ENCODE measurements at places on chromosomes 5 and 9.

- no peak for DNase-seq
Observed at GRCh38 chr5:10894445-10895054, 133.5 kb upstream of the DAP start.

DNA sequence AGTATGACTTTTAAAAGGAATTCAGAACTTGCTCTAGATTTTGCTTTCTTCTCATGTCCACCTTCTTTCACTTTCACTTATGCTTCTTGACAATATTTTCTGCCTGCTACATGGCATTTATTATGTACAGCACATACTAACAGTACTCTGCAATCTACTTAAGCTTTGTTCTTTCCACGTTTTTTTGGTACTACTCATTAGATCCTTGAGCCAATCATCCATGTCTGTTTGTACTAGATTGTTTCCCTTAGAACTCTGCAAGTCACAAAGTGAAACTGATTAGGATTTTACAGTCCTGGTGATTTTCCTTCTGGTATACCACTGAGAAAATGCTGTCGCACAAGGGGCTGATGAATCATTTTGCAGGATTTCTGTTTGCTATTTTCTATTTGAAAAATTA, 78.3 kb downstream of the PARP8 start:
- DNase-seq, result peak; percentile 41

GRCh38 chr9:120655005-120655622, 59.2 kb downstream of the MEGF9 start:
- DNase-seq, result no peak

GRCh38 chr5:20032896-20033295, 44.9 kb upstream of the CDH18 start:
- DNase-seq, result no peak

- DNase-seq, result no peak
Observed at GRCh38 chr5:56277573-56277972, 44.4 kb upstream of the ANKRD55 start.

DNA sequence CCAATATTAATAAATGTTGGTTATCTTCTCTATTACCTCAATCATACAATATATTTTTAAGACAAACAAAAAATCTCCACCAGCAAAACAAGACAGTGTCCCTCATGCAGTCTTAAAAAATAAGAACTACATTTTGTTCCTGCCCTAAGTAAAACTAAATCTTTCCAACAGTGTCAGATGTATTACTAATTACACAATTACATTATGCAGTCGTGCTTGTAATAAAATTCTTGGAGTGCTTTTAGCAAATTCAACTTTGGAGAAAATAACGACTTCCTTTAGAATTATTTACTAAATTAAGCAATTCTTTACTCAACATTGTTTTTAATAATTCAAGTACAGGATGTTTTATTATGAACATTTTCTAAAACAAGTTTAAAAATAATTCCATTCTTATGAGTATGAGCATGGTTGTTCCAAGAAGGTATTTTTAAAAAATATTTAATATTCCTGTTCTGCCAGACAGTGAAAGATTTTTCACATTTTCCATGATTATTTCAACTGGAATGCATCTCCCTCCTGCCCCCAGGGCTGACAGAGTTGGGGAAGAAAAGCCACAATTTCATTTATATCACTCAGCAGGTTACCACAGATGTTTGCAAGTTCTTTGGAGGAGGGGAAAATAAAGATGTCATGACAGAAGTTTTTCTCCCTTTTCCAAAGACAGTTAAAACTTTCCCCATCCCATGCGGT, 137.9 kb downstream of the FAM114A2 start:
- DNase-seq, result no peak

DNA sequence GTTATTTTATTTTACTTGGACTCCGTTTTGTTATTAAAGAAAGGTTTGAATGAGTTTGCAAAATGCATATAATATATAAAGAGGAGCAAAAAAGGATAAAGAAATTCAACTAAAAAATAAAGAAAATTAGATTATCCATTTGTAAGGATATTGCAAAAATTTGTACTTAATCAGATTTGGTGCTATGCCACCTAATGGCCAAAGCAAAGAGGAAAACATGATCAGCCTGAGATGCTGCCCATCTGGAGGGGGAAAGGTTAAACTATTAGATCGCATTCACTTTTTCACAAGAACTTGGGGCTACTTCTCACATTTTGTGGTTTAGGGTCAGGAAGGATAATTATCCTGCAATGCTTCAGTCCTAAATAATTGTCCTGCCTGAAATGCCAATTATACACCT, 350.6 kb downstream of the MLLT3 start:
- DNase-seq, result peak; percentile 0

- no peak for DNase-seq
Observed at GRCh38 chr5:158629591-158630312, 470.0 kb downstream of the EBF1 start.

GRCh38 chr5:173873306-173873922, 14.7 kb upstream of the CPEB4 start:
- no peak for DNase-seq

GRCh38 chr5:122858451-122858850, 13.0 kb downstream of the SNX24 start:
- no peak for DNase-seq

GRCh38 chr9:78622126-78622525, 325.2 kb downstream of the PSAT1 start:
- DNase-seq, result no peak

DNA sequence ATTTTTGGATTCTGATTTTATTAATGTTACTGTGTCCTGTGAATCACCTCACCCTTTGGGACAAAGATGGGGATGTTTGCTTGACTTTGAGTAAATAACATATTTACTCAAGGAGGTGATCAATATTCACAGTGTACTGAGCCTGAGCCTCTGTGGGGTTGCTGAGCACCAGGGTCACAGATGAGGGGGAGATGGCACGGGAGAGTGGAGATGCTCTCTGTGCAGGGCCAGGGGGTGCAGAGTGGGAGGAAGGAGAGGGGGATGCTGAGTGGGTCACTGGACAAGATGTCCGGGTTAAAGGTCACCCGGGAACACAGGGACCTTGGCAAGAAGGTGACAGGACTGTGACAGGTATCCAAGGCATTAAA, 4.0 kb downstream of the SQSTM1 start:
- DNase-seq, result no peak

DNA sequence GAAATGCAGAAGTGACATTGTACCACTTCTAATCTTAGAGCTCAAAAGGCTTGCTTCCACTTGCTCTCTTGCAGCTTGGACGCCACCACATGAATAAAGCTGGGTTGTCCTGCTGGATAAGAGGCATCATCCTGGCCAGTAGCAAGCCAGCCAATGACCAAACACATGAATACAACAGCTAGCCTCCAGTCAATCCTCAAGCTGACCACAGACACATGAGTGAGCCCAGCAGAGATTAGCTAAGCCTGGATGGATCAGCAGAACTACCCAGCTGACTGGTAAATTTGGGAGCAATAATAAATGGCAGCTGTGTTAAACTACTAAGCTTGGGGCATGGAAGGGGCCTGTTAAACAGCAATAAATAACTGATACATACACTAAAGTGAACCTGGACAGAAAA, 121.1 kb upstream of the SLC12A2 start:
- DNase-seq, result no peak

- DNase-seq, result peak; percentile 21
Observed at GRCh38 chr9:73549991-73550390, 398.3 kb downstream of the ANXA1 start.

- DNase-seq, result no peak
Observed at GRCh38 chr9:92245005-92245797, 48.3 kb downstream of the IARS1 start.

DNA sequence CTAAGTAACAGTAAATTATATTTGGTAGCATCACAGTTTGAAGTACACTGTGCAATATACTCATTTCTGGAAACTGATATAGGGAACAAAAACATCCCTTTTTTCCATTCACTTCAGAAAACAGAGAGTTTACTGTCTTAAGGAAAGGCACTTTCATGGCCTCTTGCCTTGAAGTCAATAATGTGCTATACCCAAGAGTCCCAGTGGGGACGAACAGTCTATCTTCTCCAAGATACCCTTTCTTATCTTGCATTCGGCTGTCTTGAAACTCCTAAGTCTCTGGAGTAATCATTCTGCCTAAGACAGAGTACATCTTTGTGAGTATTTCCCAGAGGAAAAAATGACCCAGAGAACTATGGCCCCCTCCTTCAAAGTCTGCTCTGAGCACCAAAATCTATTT, 107.1 kb downstream of the SLC1A3 start:
- DNase-seq, result no peak

DNA sequence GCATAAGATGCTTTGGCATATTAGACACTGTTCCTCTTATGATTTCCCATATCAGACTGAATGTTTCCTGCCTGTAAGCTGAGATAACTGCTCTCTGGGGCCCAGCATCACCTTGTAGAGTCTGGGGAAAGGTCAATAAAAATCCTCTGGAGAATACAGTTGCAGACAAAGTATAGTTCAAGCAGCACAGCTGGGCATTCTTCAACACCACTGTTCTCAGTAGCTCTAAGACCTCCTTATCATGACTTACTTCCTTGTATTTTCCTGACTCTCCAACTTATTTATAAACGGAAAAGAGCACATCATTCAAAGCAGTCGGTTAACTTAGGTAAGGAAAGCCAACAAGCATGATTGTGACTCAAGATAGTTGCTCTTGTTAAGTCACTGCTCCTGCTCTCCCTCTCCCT, 208.7 kb upstream of the RASEF start:
- DNase-seq, result no peak

DNA sequence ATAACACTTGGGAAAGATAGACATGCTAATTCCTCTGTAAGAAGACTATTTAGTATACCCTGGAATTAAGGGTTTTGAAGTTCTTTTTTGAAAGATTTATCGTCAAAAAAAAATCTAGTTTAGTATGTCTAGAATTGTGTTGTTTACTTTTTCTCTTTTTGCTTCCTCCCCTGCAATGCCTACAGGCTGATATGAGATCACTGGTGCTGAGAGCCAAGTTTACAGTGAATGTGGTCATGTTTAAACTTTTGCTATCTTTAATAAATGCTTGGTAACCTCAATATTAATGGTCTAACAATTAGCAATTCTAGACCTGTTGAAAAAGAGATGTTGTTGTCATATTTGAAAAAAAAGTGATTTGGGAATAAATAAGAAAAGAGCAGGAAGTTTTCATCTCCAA, 86.1 kb downstream of the CWC27 start:
- DNase-seq, result no peak

DNA sequence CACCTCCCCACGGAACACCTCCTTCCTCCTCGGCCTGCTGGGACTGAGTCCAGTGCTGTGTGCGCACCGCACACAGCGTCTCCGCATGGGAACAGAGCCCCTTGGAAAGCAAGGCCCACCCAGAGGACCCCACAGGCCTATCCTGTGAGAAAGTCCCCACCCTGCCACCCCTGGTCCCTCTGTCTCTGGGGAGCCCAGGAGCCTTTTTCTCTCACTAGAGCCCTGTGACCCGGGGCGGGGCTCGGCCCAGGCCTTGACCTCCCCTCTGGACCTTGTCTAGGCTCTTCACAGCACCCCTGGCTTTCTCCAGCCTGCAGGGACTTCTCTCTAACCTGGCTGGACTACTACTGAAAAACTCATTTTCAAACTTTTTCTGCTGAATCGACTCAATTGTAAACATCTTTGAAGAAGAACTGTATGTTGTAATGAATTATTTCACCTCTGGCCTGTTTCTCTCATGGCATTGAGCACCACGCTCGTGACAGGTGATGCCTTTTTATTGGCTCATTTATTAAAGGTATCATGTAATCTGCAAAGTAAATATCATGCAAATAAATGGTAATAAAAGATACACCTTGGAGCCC, 89.2 kb downstream of the IRX1 start:
- no peak for DNase-seq

DNA sequence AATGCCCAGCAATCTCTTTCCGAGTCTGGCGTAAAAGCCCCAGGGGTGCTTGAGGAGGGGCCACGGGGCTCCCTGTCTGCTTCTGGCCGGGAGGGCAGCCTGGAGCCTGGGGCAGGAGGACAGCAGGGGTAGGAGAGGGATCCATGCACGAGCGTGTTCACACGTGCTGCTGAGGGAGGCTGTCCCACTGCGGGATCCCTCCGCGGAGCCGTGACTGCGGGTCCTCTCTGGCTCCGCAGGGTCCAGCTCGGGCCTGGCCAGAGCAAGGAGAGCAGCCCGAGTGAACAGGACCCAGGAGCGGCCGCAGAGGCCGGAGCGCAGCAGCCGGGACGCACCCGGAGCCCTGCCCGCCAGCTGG, 78.4 kb downstream of the ZNF354C start:
- peak; percentile 69 for DNase-seq

DNA sequence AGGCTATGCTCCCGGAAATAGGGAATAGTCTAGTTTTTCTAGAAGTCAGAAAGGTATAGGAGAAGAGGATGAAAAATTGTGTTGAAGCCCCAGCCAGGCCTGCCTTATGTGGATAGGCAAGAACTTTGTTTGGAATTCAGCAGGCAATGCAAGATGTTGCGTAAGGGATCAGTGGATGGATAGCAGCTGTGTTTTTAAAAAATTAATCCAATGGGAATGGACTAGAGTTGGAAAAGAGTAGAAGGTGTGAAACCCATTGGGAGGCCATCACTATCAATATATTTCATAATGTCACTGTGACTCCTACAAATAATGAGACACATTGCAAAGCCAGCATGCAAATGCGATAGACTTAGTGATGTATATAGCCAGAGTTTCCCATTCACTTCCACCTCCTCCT, 281.9 kb downstream of the MARCHF11 start:
- DNase-seq, result no peak

GRCh38 chr5:89399548-89399947, 516.6 kb upstream of the MEF2C start:
- DNase-seq, result no peak

DNA sequence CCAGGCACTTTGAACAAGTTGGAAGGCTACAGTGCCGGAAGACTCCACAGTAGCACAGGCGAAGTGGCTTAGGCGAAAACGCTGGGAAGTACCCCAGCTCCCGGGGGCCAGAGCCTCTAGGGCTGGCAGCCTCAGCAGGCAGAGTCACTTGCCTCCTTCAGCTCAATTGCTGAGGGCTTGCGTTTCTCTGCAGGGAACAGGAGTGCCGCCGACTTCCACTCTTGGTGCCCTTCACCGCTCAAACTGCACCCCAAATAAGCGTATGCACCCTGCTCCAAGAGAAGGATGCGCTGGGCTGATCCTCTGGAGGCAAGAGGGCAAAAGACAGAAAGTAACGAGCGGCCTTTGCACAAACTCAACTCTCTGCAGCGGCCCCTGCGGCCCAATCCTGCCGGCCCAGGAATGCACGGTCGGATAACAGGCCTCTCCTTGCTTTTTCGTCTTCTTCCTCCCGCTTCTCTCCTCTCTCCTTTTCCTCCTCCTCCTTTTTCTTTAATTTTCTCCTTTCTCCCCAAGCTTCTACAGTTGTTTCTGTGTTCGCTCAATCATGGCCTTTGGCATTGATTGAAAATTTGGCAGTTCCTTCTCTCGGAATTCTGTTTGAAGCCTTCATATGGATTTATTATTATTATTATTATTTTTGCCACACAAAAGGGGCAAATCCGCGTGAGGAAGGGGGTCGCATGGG, 1.1 kb upstream of the S1PR3 start:
- DNase-seq, result no peak

GRCh38 chr9:122402874-122403273, 32.0 kb downstream of the PTGS1 start:
- no peak for DNase-seq

DNA sequence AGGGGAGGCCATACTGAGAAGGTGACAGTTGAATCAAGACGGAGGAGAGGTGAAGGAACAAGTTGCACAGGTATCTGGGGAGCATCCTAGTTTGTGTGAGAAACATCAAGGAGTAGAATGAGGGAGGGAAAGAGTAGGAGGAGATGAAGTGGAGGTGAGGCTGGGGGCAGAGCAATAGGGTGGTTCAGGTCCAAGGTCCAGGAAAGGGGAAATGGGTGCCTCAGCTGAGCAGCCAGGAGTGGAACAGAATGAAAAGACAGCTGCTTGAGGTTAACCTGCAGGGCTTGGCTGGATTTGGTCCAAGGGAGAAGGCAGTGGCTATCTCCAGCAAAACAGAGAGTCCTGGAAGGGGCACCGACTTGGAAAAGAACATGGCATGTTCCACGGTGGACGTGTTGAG, 5.3 kb downstream of the SLC1A1 start:
- no peak for DNase-seq

All from NCI-H1417 (cell line).